Stimulated activated CD4-positive, alpha-beta T cell treated with anti-CD3 and anti-CD28 coated beads, Interleukin-1b, Interleukin-23, amount 100 ng/mL, for 1 hour (primary cell): ENCODE measurements at places on chromosomes 4 and X.

DNA sequence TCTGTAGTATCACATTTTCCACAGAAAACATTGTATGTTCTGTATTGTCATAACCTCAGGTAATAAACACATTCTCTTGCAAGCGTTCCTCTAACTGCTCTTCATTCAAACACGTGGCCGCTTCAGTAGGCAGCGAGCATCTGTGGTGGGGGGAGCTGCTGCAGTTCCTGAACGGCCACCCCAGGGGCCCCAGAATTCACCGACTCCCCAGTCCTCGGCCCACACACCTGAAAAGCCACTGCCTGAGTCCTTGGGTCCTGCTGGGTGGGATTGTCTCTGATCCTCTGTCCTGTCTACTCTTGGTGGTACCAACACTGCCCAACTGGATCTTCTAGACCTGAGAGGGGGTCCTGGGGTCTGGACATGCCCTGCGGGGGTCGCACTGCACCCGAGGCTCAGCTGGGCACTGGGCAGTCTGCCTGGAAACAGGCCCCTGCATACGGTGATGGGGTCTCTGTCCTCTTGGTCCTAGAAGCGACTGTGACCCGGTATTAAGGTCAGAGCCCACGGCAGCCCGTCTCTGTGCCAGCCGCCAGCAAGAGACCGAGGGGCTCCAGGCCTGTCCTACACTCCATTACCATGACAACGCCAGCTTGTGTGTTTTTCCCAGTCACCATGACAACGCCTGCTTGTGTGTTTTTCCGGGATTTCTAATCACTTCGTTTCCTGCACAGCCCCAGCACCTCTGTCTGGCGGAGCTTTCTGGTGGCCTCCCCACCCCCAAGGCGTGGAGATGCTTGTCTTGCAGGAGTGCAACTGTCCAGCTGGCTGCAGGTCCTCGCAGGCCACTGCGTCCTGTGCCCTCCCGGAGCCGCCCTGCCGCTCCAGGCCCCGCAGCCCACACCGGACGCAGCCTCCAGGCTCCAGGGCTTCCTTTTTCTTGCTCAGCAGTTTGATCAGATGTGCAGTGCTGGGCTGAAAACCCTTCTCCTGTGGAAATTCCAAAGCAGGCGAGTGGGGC lies 16.0 kb downstream of the CTBP1 start:
- DNase-seq: no peak

GRCh38 chr4:15318621-15319348 lies 109.0 kb upstream of the C1QTNF7 start:
- DNase-seq: no peak

GRCh38 chr4:108933046-108933445 lies 170.2 kb upstream of the ETNPPL start:
- no peak for DNase-seq

GRCh38 chr4:181582595-181582994 lies 660.6 kb upstream of the TENM3 start:
- no peak for DNase-seq

DNA sequence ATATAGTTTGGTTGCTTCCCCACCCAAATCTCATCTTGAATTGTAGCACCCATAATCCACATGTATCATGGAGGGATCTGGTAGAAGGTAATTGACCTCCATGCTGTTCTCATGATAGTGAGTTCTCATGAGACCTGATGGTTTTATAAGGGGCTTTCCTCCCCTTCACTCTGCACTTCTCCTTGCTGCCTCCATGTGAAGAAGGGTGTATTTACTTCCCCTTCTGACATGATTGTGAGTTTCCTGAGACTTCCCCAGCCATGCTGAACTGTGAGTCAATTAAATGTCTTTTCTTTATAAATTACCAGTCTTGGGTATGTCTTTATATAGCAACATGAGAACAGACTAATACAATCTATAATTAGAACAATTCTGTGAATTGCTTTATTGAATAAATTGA lies 11.9 kb upstream of the DCAF4L1 start:
- DNase-seq: no peak

- DNase-seq: no peak
Observed at GRCh38 chr4:185672618-185673017, 137.3 kb upstream of the PDLIM3 start.

GRCh38 chr4:85420831-85421230 lies 54.1 kb upstream of the ARHGAP24 start:
- DNase-seq: no peak

GRCh38 chrX:41384051-41384705 lies 50.2 kb downstream of the DDX3X start:
- DNase-seq: peak; percentile 24

DNA sequence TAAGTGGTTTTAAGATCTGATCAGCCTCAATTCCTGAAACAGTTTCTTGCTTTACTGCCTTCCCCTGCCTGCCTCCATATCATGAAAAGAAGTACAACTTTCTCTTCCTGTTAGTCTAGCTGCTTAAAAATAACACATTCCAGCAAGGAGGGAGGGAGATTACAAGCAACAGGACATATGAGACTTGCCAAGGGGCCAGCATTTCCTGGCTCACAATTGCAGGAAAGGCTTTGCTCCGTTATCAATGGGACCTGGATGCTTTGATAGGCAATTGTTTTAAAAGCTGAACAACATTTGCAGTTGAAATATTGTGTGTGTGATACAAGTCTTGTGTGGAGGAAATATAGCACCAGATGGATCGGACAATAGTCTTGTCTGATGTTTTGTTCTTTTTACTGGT lies 425.0 kb downstream of the FAT4 start:
- DNase-seq: no peak

- no peak for DNase-seq
Observed at GRCh38 chr4:159281771-159282170, 178.9 kb downstream of the RAPGEF2 start.

DNA sequence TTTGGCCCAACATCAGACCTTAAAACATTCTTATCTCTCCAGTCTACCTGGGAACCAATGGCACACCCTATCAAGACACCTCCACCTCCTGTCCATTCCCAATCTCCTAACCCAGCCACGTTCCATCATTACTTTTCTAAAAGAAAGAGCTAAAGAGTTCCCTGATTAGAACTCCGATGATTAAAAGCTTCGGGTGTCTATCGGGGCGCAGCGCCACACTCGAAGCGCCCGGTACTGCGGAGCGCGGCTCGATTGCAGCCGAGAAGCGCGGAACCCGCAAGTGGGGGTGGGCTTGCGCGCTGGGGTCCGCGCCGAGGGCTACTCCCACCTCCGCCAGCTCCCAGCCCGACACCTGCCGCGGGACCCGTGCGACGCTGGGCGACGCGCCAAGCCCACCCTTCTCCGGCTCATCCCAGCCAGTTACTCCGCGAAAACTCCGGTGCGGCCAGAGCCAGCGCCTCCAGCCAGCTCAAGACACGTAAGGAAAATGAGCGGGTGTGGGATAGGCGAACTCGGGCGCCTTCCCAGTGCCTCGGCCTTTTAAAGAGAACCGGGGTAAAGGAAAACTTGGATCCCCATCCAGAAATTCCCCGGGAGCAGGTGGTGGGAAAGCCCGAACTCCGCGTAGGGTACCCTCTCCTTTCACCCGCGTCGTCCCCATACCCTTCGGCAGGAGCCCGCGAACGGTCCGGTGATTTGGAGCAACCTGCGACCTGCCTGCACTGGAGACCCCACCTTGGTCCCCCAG lies 593 bp downstream of the NPY1R start:
- DNase-seq: no peak

GRCh38 chrX:28391528-28391927 lies 195.7 kb upstream of the IL1RAPL1 start:
- no peak for DNase-seq
